CD4-positive, alpha-beta T cell treated with Interleukin-21 for 1 hour (primary cell): ENCODE measurements at places on chromosomes 13 and 19.

- no peak for DNase-seq
These were observed 8.3 kb downstream of the TRPM4 start for GRCh38 chr19:49165865-49166301.

DNA sequence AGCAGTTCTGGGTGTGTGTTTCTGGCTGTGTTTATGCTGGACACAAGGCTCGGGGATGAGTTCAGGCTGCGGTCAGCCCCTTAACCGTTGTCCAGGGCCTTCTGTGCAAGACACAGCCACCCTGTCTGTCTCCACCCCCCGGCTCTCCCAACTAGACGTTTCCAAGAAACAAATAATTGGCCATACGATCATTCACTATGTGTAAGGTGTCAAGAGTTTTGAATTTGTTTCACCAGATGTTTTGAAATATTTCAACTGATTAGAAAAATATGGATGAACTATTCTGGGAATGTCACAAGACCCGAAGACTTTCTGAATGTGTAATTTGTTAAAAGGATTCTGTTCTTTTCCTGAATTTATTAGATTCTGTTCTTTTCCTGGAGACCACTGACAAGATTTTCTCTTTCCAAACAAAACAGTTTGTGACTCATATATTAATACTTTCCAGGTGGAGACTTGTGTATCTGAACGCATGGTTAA, 318.2 kb downstream of the MYO16 start:
- DNase-seq = no peak

DNA sequence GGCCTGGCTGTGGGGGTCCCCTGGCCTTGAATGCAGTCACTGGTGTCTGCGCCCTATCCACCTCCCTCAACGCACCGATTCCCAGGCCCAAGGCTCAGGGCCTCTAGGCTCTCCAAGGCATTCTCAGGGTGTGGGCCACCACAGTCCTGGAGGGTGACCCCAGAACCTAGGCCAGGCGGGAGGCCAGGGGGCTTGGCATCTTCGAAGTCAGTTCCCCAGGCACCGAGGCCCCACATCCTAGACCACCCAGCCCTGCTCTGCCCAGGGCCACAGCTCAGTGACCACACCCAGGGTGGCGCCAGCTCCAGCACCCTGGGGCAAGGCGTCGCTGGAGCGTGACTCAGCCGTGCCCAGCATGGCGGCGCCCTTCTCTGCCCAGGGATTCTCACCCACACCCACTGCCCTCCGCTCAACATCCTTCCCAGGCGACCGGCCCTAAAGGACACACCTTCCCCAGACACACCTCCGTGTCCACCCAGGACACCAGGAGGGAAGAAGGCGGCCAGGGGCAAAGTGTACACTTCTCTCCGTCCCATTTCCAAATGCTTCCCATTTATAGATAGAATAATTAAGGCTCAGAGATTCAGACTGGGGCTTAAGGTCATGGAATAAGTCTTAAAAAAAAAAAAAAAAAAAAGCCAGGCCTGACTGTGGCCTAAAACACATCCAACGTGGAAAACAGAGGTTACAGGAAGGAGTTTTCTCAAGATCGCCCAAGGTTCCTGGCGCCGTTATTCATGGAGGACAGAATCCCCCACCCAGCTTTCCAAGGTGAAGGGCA, 36.4 kb upstream of the NANOS3 start:
- DNase-seq = peak; percentile 80

- DNase-seq = no peak
These were observed 3.8 kb upstream of the PRKD2 start for GRCh38 chr19:46720503-46721239.

GRCh38 chr13:103284466-103284865, 218.2 kb upstream of the SLC10A2 start:
- DNase-seq = no peak

GRCh38 chr19:54209811-54210494, 9.3 kb downstream of the RPS9 start:
- DNase-seq = no peak

DNA sequence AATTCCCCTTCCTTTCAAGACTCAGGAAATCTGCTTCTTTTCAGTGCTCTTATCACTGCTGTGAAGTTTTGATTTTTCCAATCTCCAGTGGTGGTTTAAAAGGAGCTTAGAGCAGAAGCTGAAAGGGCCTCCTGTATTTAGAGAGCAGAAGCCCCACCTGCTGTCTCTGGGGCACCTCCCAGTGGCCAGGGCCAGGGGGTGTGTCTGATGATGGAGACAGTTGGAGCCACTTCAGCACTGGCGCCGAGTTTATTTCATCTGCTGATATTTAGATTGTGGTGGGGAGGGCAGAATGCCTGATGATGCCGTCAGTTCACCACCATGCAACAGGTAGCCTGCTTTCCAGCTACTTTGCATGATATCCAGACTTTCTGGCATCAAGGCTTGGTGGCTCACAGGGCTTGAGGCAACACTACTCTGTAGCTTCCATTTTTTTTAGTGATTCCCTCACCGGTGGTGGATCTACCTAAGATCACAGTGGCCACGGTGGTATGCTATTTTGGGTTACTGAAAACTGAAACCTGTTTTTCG, 371.9 kb downstream of the KCNRG start:
- DNase-seq = peak; percentile 52

DNA sequence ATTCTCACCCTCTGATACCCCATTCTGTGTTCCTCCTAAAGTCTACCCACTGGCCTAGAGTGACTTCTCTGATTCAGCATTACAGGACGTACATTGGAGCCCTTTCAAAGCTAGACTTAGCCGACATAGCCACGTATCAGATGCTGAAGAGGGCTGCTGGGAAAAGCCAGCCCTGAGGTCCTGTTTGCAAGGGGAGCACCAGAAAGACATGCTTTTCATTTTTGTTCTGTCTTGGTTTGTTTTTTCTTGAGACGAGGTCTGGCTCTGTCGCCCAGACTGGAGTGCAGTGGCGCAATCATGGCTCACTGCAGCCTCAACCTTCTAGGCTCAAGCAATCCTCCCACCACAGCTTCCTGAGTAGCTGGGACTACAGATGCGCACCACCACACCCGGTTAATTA, 6.3 kb upstream of the ZSWIM4 start:
- peak; percentile 60 for DNase-seq

GRCh38 chr13:98939660-98940191, 38.1 kb downstream of the DOCK9 start:
- DNase-seq = no peak

DNA sequence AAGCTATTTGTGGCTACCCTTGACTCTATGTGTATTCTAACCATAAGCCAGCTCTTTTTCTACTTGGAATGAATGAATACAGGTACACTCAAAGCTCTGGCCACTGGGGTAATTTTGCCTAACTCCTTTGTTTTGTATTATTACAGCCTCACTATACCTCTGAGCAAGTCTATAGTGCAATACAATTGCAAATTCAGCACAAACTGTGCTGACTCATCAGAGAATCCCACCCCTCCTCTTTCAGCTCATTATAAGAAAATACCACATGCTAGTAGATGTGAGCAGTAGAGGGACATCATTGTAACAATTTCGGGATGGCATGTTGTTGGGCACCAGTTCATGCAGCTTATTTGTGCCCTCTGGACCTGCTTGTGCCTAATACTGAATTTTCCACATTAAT, 1382.2 kb downstream of the SLITRK5 start:
- DNase-seq = no peak

DNA sequence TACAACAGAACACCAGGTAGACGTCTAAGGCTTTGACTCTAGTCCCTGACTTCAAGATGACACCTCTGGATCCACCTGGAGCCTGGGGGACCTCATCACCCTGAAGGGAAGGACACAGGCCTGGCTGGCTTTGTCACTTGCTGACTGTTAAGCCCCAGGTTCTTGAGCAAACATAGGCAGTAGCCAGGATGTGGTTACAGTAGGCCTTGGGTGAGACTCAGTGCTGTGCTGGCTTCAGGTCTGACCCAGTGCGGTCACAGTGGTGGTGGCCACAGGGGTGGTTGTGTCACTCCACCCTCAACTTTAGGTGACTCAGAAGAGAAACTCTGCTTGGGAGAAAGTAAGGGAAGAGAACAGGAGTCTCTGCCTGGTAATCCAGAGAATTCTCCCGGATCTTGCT, 497.8 kb downstream of the UQCRFS1 start:
- no peak for DNase-seq
